ENCODE measurements at places on chromosomes 6 and 20. TPM values are rescaled to one million over a fixed set of nuclear protein-coding genes. Genes with fewer than 3 reads are reported as not detected.
A peak's percentile ranks its signal among the peaks of the same experiment; 100 is the strongest.

GRCh38 chr6:154705471-154706113 is 27.6 kb upstream of the SCAF8 start:
- DNase-seq = no peak

GRCh38 chr6:75280131-75280855 is 4.3 kb downstream of the TMEM30A start:
- no peak for DNase-seq

DNA sequence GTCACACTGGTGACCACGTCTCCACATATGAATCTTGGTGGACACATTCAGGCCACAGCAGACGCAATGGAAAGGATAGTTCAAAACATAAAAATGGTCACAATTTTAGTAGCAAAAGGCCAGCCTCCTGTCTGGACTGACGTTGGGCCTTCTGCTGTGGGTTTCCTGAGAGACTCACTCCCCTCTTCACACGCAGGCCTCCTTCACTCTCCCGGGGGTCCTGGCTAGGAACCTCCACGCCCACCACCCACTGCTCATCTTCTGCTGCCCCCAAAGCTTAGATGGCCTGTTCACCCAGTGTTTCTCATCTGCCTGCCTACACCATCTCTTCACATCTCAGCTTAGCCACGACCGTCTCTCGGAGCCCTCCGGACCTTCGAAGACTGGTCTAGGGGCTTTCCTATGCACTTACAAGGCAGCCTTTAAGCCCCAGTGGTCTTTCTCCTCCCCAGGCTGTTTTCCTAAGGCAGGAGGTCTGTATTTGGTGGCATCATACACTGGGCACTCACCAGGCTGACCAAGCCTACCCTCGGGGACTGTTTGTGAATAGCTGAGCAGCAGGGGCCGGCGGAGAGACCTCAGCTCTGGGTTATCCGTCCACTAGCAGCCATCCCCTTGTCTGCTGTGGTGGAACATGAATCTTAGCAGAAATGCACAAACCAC is 46.6 kb upstream of the AFDN start:
- DNase-seq = no peak

- DNase-seq = no peak
Observed at GRCh38 chr6:137084865-137085617, 40.3 kb upstream of the IL20RA start.

The ANGPT4 gene
- total RNA-seq = 3.8 TPM

- no peak for DNase-seq
Observed at GRCh38 chr6:100105138-100105537, 111.1 kb upstream of the MCHR2 start.

The MMP24 gene
- 0.67 TPM for total RNA-seq

DNA sequence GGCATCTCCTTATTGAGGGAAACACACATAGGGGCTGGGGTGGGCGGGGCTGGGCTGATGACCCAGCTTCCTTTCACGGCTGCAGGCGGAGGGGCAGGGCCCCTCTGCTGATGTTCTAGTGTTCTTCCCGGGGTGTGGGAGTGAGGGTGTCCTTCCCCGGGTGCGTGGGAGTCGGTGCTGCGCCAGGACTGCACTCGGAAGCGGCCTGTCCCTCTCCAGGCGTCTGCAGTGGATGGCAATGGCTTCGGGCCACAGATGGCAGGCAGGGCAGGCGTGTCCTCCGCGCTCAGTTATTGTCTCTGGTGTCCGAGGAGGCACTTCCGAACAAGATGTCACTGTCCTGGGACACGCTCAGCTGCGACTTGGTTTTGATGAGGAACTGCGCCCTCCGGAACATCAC is 19.2 kb downstream of the KCNG1 start:
- DNase-seq = no peak

DNA sequence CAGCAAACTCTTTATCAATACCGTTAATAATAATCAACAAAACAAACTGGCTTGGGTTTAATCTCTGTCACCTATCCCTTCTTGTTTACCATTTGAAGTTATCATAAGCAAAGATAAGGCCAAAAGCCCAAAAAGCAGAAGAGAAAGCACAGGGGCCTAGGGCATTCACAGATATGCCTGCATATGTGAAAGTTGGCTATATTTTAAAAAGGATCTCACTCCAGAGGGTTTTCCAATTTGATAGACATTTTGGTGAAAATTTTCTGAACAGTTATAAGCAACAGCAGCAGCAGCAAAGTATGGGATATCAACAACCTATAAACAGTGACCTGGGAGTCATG is 101.1 kb downstream of the ATXN1 start:
- DNase-seq = no peak

The HTR1E gene
- total RNA-seq = not detected

- DNase-seq = no peak
Observed at GRCh38 chr6:110723017-110723416, 92.3 kb downstream of the CDK19 start.

DNA sequence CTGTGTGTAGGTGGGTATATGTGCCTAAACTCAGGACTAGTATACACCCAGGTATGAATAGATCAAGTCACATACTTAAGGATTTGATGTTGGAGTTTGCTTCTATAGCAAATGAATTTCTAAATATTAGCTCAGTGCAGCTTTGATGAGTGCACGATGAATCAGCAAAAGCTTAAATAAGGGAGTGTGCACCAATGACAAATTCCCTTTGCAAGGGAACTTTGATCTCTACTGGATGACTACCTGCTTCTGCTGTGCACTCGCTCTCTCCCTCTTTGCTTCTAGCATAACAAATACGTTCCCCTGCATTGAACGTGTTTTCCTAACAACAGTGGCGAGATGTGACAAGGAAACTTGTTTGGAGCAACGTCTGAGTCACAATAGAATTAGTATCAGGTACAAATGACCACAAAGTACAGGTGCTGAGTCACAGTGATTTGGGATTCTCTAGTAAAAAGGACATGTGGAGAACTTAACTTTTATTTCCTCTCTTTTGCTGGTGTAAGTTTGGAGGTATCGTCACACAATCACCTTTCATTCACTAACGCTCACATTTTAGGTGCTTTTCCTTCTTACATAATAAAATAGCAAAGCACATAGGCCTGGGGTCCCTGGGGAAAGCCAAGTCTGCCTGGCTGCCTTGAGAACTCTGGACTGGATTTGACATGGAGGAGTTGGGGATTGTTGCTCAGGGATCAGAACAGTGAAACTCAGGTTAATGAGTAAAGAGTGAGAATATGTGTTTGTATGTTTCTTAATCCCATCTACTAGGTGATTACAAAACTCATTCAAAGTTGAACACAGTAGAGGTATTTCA is 49.7 kb downstream of the KLHL31 start:
- peak; percentile 65 for DNase-seq

The CYP24A1 gene
- not detected for total RNA-seq

- no peak for DNase-seq
Observed at GRCh38 chr6:56963043-56963442, 8.1 kb downstream of the BEND6 start.

- peak; percentile 75 for DNase-seq
Observed at GRCh38 chr6:150016324-150017185, 8.8 kb downstream of the RAET1L start.

GRCh38 chr20:54793291-54793992 is 318.0 kb downstream of the DOK5 start:
- DNase-seq = no peak

The NPEPL1 gene
- 56.0 TPM for total RNA-seq

GRCh38 chr6:17932330-17932852 is 55.0 kb downstream of the KIF13A start:
- DNase-seq = no peak

The HMGN4 gene
- 54.6 TPM for total RNA-seq

- no peak for DNase-seq
Observed at GRCh38 chr6:42400061-42400760, 51.5 kb downstream of the TRERF1 start.

The SERPINB1 gene
- 38.7 TPM for total RNA-seq

GRCh38 chr6:1986454-1987243 is 258.8 kb downstream of the GMDS start:
- no peak for DNase-seq

DNA sequence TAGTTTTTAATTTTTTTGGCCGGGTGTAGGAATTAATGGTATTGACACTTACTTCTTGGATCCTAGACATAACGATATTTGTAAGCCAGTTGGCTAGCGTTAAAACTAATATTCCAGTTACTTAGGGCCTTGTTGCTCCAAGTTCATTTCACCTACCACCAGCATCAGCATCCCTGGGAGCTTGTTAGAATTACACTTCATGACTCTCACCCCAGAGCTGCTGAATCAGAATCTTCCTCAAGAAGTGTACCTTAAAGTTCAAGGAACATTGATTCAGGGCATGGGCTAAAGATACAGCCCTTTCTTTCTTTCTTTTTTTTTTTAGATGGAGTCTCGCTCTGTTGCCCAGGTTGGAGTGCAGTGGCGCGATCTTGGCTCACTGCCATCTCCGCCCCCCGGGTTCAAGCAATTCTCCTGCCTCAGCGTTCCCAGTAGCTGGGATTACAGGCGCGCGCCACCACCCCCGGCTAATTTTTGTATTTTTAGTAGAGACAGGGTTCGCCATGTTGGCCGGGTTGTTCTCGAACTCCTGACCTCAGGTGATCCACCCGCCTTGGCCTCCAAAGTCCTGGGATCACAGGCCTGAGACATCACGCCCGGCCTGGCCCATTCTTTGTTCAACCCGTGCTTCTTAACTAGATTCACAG is 1.1 kb downstream of the SLX4IP start:
- DNase-seq = no peak

DNA sequence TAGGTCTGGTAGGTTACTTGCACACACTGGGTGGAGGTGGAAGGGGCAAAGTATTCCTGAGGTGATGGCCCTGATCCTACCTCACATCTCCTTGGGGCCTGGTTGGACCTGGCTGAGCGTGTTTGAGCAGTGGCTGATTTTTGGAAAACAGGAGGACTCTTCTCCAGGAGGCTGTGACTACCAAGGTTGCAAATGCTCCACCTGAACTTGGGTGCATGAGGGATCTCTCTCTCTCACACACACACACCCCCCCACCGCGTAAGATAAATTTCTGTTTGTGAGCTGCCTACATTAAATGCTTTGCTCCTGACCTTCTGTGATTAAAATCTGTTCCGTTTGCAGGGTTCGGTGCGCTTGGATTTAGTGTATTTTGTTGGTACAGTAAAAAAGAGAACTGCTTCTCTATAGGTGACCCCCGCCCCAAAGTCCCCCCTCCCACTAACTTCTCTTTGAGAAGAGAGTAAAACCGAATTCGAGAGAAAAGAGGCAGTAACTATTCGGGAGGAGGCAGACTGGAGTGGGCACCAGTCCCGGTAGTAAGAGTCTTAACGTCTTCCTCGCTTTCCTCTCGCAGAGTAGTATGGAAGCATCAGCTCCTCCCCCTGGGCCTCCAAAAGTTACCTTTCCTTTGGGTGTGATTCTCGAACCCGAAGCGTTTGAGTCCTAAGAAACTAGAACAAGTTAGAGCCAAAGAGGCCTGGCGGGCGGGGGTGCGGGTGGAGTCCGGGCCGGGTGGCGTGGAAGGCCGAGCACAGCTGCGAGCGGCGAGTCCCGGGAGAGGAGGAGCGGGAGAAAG is 585 bp upstream of the DSE start:
- DNase-seq = no peak

The PMEPA1 gene
- 9.0 TPM for total RNA-seq

- no peak for DNase-seq
Observed at GRCh38 chr20:15675813-15676484, 897.3 kb downstream of the KIF16B start.

- no peak for DNase-seq
Observed at GRCh38 chr20:50272724-50273446, 82.3 kb downstream of the CEBPB start.

DNA sequence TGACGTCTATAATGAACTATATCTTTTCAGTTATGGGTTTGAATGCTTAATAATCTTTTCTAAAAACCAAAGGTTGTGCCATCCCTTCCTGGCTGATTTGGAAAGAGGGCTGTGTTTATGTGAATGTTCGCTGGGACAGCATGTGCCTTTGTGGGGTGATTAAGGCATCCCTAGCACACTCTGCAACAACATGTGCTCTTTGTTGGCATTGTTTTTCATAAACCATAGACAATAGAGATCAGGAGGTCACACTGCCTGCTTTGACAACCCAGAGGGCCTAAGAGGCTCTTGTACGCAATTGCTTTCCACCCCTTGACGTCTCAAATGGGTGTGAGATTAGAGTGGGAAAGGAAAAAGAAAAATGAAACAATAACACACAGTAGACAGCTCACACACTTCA is 116.0 kb downstream of the LRRC1 start:
- DNase-seq = no peak

GRCh38 chr20:63765082-63765873 is 25.7 kb downstream of the SLC2A4RG start:
- DNase-seq = no peak

DNA sequence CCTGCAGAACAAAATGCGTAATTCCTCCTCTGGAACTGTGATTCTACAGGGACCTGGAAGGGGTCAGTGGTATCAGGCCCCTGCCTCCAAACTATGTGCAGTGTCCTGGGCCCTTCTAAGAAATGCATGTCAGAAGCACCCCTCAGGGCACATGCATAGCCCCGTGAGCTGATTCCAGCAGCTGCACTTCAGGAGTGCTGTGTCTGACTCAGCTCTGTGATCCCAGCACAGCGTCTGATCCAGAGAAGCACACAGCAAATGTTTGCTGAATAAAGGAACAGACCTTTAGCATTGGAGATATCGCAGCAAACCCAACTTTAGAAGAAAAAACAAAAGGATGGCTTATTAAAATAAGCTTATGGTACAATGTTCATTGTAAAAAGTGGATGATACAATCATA is 15.8 kb upstream of the MAFB start:
- DNase-seq = no peak

The COL19A1 gene
- not detected for total RNA-seq

- DNase-seq = peak; percentile 39
Observed at GRCh38 chr20:23441850-23442313, 2.4 kb downstream of the CSTL1 start.

- DNase-seq = no peak
Observed at GRCh38 chr6:133705066-133705465, 183.8 kb upstream of the TCF21 start.

The GNL1 gene
- 77.7 TPM for total RNA-seq

The RGS17 gene
- total RNA-seq = 5.1 TPM

- peak; percentile 62 for DNase-seq
Observed at GRCh38 chr6:3414327-3415081, 42.3 kb downstream of the SLC22A23 start.

- peak; percentile 69 for DNase-seq
Observed at GRCh38 chr6:108838101-108838717, 10.0 kb upstream of the ARMC2 start.

The BIRC7 gene
- total RNA-seq = not detected

The DEFB124 gene
- not detected for total RNA-seq

Measured in thyroid gland (tissue), 4 donors.